NCI-H2029 (cell line): ENCODE measurements at places on chromosomes 6 and 20.

- peak; percentile 84 for DNase-seq
These were observed 12.4 kb upstream of the CSNK2A1 start for GRCh38 chr20:555976-556385.

GRCh38 chr20:13041574-13042457, 33.0 kb downstream of the SPTLC3 start:
- no peak for DNase-seq

- DNase-seq, result no peak
These were observed 541.0 kb upstream of the ADGRB3 start for GRCh38 chr6:68094070-68094469.

GRCh38 chr6:5174756-5175549, 85.8 kb downstream of the LYRM4 start:
- peak; percentile 46 for DNase-seq

DNA sequence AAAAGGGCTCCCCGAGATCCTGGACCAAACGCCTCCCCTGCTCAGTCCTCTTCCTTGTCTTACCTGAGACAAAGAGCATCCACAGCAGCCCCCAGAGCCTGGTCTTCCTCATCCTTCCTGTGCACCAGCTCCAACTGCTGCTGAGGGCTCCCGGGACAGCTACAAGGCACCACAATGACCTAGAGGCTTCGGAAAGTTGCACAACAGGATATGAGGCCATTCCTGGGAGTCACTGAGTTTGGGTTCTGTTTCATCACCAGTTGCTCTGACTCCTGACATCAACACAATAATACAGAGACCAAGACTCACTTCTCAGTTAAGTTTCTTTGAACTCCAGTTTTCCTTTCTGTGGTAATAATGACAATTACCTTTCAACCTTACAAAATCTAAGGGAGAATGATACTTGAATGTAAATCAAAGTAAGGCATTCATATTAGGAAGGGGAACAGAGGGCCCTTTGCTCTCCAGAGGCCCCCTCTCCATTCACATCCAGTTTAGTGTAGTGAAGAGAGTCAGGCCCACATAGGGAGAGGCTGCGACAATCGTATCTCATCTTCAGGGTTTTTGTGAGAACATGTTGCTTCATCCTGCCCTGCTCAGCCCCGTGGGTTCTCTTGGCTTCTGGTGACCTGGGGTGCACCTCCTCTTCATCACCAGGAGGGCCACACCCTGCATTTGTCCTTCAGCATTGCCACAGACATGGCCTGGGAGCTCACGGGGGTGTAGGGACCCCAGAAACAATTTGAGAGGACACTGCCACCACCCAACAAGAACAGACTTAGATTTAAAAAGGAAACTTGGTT, at the start of gene TREM1:
TSS of gene TREM1 (minus strand) at position 139 of the 803 bp plus-strand sequence. CDS start at position 112, 27 bp downstream.
- no peak for DNase-seq

- no peak for DNase-seq
These were observed 37.6 kb downstream of the BEND3 start for GRCh38 chr6:107077710-107078109.
